ENCODE measurements at places on chromosomes 6 and 20. TPM values are rescaled to one million over a fixed set of nuclear protein-coding genes. Genes with fewer than 3 reads are reported as not detected.
A peak's percentile ranks its signal among the peaks of the same experiment; 100 is the strongest.

- no peaks in the 10 kb centered on the region for H3K4me1 ChIP-seq
- no peak overlapping the region for H3K27ac ChIP-seq
- H3K4me3 ChIP-seq = no peak overlapping the region
These were observed 434.4 kb downstream of the HAO1 start for GRCh38 chr20:7505835-7506221.

GRCh38 chr6:124438546-124439065 is 523.6 kb upstream of the RNF217 start:
- H3K4me1 ChIP-seq = no peaks in the 10 kb centered on the region
- H3K27ac ChIP-seq = no peak overlapping the region
- no peak for DNase-seq
- H3K4me3 ChIP-seq = no peak overlapping the region
- no peaks in the 10 kb centered on the region for H3K27me3 ChIP-seq

DNA sequence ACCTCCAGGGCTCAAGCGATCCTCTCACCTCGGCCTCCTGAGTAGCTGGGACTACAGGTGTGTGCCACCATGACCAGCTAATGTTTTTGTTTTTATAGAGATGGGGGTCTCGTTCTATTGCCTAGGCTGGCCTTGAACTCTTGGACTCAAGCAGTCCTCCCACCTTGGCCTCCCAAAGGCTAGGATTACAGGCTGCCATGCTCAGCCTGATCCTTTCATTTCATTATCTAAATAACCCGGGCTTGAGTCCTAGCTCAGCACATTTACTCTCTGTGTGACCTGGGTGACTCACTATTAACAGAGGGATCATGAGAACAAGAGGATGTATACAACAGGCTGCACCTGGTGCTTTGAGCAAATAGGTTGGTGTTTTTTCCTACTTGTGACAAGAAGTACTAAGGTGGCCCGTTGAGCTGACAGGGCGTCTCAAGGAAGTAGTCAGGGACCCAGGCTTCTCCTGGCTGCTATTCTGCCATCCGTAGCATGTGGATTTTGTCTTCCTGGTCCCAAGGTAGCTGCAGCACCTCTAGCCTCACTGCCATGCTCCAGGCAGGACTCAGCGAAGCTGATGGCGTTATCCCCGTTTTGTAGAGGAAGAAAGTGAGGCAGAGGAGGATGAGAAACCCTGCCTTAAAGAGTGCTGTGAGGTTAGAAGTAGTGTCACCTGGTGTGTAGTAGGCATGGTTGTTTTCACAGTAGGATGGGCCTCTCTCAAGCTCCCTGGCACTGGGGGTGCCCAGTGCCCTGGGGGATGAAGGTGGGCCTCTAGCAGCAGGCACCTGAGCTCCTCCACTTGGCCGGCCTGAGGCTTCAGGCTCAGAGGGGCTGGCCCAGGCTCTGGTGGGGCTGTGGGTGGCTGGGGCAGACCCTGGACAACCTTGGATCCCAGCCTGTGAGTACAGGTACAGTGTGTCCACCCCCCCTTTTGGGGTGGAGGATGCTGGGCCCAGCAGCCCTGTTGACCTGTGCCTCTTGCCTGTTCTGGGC is 62.4 kb downstream of the ADNP start:
- H3K4me1 ChIP-seq = no peaks in the 10 kb centered on the region
- no peak for DNase-seq
- no peak overlapping the region for H3K4me3 ChIP-seq
- H3K27me3 ChIP-seq = no peaks in the 10 kb centered on the region
- no peak overlapping the region for H3K27ac ChIP-seq

- H3K36me3 ChIP-seq = peaks cover 6% of the 10 kb centered on the region
- peak overlapping the region; percentile 19 for H3K4me3 ChIP-seq
- no peak overlapping the region for H3K27ac ChIP-seq
- peaks cover under 1% of the 10 kb centered on the region for H3K4me1 ChIP-seq
These were observed 1.1 kb upstream of the PTK7 start for GRCh38 chr6:43074847-43075669.

Gene ELOVL2
- not detected for total RNA-seq

Gene TRMT11
- total RNA-seq = 25.4 TPM

DNA sequence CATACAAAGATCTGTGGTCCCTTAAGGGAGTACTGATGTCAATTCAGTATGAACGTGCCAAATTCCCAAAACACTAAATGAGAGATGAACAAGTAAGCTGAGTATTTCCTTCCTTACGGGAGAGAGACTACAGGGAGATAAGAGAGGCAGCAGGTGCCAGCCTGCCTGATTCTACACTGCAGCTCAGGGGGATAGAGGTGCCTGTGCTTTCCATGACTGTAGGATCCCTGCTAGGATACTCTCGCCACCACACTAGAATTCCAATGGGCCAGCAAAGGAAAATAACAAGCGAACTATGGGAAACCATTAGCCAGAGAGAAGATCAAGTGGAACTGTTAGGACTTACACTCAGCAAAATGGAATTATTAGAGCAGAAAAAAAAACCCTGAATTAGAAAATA is 198.5 kb upstream of the BTBD3 start:
- no peak overlapping the region for H3K4me3 ChIP-seq
- H3K36me3 ChIP-seq = no peaks in the 10 kb centered on the region
- H3K4me1 ChIP-seq = no peaks in the 10 kb centered on the region

Gene DNMT3B
- 3.4 TPM for total RNA-seq

DNA sequence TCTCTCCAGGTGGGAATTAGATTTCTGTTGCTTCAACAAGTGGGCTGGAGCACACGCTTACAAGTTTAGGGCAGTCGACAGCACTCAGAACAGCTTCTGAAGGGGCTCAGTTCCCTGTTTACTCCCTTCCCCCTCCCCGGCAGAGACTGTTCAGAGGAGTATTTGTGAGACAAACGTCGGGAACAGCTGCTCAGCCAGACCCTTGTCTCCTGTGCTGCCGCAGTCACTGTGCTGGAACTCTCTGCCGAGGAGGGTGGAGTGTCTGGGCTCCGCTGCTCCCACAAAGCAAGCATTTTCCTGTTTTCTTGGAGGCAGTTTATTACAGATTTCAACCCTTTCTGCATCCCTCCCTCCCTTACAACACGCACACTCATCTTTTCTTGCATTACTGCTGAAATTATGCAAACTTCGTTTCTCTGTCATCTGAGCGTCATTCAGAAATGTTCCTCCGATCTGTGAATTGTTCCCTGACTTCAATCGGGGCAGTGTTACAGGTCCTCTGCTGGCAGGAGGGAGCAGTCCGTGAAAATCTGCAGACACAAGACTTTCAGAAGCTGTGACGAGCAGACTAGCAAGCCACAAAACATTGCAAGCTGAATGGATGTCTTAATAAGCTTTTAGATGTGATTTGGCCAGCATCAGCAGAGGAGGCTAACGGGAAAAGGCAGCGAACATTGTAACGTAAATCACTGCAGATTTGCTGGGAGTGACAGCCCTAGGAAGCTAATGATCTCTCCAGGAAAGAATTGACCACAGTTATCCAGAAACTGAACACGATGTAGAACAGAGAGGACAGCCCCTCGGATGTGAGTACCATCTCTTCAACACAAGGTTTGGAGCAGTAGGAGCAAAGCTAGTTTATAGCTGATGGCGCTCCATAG is 76.2 kb downstream of the LYRM2 start:
- H3K4me3 ChIP-seq = no peak overlapping the region
- no peak for DNase-seq
- no peaks in the 10 kb centered on the region for H3K36me3 ChIP-seq

DNA sequence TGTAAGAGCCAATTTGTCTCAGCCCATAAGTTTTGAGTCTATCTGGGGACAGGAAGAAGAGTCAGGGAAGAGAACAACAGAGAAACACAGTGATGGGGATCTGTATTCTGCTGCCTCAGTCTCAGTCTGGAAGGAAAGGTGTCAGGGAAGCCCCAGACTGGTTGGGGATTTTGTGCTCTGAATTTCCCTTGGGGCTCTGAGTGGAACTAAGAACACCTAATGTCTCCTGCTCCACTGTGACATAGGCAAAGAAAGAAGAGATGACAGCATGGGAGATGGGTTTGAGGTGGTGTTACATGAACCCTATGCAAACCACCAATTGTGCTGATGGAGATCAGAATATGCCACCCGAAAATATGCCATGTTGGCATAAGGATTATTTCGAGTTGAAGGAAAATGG is 139.5 kb upstream of the MYLIP start:
- peak overlapping the region; percentile 79 for H3K27ac ChIP-seq
- peaks cover 42% of the 10 kb centered on the region for H3K4me1 ChIP-seq
- H3K4me3 ChIP-seq = no peak overlapping the region
- DNase-seq = no peak

DNA sequence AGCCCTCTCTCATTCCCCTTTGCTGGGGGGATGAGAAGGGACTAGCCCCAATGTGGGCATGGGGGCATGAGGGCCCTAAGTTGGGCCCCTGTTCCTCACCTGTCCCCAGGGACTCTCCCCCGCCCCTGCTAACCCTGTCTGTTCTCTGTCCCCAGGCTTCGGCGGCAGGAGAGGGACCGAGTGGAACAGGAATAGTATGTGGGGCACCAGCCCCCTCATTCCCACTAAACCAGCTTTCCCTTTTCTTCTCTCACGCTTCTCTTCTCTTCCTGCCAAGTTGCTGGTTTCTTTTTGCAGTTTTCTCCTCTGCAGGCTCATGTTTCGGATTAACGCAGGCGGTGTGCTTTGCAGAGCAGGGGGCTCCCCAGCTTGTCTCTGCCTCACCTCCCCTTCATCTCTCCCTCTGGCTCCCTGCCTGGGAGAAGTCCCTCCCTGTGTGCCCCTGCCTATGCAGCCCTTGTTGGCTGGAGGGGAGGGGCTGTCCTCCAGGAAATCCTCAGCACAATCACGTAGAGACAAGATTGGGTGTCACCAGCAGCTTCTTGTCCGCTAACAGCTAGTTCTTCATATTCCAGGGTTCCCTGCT is 7.9 kb downstream of the TMEM63B start:
- H3K36me3 ChIP-seq = peaks cover 20% of the 10 kb centered on the region
- H3K4me3 ChIP-seq = no peak overlapping the region
- DNase-seq = no peak
- no peaks in the 10 kb centered on the region for H3K27me3 ChIP-seq
- no peak overlapping the region for H3K27ac ChIP-seq

Gene BNIP5
- not detected for total RNA-seq

Gene DZANK1
- total RNA-seq = 1.3 TPM

DNA sequence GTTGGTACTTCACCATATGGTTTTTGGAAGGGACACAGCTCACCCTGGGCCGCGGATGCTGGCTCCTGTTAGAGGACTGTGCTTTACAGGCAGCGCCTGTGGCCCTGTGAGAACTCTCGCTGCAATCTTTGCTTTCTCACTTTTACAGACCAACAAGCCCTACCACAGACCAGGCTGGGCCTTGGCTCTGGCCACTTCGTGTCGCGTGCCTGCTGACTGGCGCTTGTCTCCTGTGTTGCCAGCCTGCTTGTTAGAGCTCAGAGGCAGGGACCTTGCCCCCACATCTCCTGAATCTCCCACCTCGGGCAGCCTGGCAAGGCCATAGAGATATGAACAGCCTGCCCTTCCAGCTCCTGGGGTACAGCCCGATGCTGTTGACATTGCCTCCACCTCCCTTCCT is 56.1 kb downstream of the SYNJ2 start:
- no peak overlapping the region for H3K4me3 ChIP-seq
- no peak overlapping the region for H3K27ac ChIP-seq
- H3K4me1 ChIP-seq = peaks cover 23% of the 10 kb centered on the region

GRCh38 chr6:17169291-17169690 is 67.4 kb downstream of the STMND1 start:
- H3K27ac ChIP-seq = no peak overlapping the region
- no peak for DNase-seq
- H3K4me3 ChIP-seq = no peak overlapping the region
- H3K4me1 ChIP-seq = no peaks in the 10 kb centered on the region

Data from activated T-helper 2 cell treated with anti-CD3 and anti-CD28 coated beads, Interferon-gamma antibody, Interleukin-2, Interleukin-4, amounts not matched to agents 10 μg/mL and 5 μg/mL and 100 μg/mL, durations not matched to agents 14 hours and 24 hours and 36 hours (primary cell).